ENCODE measurements at places on chromosomes 16 and 17.

- no peak for DNase-seq
These were observed 270.8 kb upstream of the CDH5 start for GRCh38 chr16:66095676-66096075.

- DNase-seq = peak; percentile 88
These were observed 596 bp downstream of the PROCA1 start for GRCh38 chr17:28710861-28711722.

DNA sequence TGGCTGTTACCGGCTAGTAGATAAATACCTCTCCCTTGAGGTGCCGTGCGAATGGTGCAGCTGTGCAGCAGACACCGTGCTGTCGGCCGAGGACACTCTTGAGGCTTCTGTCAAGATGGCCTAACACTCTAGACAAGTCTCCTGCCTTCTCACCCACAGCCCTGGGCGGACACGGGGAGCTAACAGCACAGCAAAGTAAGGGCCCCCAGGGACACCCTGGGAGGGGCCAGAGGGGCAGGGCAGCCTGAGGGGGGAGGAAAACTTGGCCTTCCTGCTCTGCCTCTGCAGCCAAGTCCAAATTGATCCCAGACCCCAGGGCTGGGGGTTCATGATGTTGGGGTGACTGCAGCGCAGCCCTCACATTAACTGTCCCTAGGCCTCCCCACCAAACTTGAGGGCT, 210.2 kb downstream of the RPTOR start:
- no peak for DNase-seq

- peak; percentile 21 for DNase-seq
These were observed 38.5 kb upstream of the NKD1 start for GRCh38 chr16:50509521-50510341.

GRCh38 chr17:67686241-67686640, 31.5 kb upstream of the NOL11 start:
- DNase-seq = no peak

- DNase-seq = peak; percentile 54
These were observed 17.8 kb upstream of the RAI1 start for GRCh38 chr17:17663160-17664063.

- DNase-seq = no peak
These were observed 198.2 kb upstream of the CHMP6 start for GRCh38 chr17:80793421-80793820.

GRCh38 chr17:75231741-75232464, 26.4 kb downstream of the NUP85 start:
- no peak for DNase-seq

DNA sequence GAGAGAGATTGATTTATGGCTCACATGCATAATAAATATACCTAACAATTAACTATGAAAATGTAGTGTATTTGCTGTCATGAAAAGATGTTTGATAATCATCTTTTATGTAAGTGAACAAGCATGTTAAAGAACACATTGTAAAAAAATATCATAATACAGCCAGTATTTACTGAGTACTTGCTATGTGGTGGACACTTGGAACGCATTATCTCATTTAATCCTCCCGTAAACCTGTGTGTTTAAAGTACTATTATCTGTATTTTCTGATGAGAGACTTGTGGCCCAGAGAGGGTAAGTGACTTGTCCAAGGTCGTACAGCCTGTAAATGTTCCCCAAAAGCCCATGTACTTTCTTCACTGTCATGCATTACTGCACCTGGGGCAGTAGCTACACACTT, 70.7 kb downstream of the PRKCA start:
- no peak for DNase-seq

- no peak for DNase-seq
These were observed 10.8 kb upstream of the TLCD3B start for GRCh38 chr16:30041841-30042240.

DNA sequence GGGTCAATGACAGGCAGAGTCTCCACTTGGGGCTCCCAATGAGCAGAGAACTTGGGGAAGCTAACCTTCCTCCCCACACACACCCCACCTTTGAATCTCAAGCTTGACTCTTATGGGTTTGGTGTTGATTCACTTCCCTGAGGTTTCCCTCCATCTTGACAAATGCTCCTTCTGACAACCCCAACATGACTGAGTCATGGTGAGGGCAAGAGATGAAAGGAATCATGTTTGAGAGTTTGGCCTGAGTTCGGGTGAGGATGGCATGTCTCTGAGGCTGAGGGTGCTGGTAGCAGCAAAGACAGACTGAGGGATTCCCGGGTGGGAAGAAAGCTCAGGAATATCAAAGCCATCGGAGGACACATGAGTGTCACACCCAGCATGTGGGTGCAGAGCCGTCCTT, 18.7 kb downstream of the KRT9 start:
- DNase-seq = no peak

- DNase-seq = no peak
These were observed 64.5 kb downstream of the MPRIP start for GRCh38 chr17:17106756-17107155.

DNA sequence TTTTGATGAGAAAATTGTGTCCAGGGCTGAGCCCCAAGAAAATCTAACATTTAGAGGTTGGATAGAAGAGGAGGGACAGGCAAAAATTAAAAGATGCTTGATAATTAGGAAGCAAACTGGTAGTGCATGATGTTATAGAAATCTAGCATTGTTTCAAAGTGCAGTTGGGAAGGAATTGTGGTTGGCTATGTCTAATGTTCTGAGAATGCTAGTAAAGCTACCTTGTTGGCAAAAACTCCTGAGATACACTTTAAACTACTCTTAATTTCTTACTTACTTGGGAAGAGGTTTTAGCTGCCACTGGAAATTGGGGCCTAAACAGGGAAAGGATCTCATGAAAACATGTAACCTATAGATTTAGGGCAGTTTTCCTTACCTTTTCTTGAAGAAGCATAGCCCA, 48.3 kb downstream of the MAP2K4 start:
- DNase-seq = no peak

GRCh38 chr17:14417336-14417735, 116.5 kb downstream of the HS3ST3B1 start:
- DNase-seq = no peak

GRCh38 chr17:40309949-40310510, 1.1 kb downstream of the RARA start:
- DNase-seq = peak; percentile 31

DNA sequence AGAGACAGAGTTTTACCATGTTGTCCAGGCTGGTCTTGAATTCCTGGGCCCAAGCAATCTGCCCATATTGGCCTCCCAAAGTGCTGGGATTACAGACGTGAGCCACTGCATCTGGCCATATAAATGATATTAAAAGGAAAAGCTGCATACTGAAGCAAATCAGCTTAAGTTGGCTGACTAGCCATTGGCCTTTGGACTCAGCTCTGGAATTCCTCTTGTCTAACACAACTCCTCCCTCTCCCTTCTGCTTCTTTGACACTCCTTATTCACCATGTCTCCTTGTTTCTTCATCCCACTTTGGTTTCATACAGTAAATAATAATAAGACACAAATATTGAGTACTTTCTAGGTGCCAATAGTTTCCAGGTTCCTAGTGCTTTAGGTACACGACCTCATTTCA, 7.5 kb downstream of the KRT12 start:
- DNase-seq = peak; percentile 29

DNA sequence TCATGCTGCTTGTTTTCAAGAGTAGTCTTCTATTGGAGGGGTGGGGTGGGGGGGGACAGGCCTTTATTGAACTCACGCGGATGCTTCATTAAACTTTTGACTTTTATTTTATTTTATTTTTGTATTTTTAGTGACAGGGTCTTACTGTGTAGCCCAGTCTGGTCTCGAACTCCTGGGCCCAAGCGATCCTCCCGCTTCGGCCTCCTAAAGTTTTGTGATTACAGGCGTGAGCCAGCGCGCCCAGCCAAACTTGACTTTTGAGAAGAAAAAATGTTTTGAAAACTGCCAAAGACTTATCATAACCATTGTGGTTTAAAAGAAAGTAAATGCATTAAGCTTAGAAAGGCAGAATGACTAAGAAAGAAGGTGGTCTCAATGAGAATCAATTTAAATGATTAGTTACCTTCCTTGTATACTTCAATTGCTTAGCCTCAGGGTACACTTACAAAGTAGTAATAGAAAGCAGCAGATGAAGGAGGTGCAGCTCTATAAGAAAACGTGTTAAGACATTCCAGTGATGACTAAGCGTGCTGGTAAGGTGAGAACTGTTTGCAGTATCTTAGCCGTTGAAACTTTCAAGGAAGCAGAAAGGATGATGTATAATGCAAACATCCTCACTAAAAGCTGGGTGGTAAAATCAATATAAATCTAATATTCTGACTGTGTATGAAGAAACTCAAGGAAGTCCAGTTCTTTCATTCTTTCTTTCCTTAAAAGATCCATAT, 1.2 kb downstream of the AP2B1 start:
- DNase-seq = no peak

- DNase-seq = no peak
These were observed 4.8 kb upstream of the VAC14 start for GRCh38 chr16:70805787-70806186.

DNA sequence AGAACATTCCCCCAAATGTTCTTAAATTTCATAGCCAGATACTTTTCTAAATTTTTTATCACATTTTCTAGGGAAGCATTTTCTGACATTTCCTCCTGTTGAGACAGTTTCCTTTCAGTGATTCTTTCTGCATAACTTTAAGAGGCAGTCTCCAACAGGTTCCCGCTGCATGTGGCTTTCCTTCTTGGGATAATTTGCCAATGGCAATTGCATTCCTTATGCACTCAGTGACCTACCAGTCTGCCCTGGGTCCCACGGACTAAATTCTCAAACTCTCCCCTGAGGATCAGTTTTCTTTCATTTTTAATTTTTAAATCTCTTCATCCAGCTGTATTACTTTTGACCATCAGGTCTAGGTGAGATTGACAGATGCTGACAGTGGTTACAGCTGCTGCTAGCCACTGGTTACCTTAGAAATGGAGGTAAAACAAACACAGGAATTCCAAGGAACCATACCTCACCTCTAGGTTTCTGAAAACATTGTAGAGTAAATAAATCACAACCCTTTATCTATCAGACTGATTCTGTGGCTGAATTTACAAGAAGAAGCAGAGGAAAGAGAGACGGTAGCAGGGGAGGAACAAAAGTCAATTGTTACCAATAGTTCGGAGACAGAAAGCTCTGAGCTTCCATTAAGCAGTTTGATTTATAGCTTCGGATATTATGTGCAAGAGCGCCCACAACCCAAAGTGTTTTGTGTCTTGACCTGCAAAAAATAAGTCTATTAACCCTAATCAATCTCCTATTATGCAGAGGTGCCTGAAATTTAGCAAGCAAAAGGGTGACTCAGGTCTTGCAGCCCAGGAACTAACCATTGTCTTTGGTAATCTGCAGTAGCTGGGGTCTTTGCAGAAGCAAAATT, 216.0 kb downstream of the PMP22 start:
- DNase-seq = no peak

GRCh38 chr16:23832882-23833281, 2.9 kb upstream of the PRKCB start:
- no peak for DNase-seq

DNA sequence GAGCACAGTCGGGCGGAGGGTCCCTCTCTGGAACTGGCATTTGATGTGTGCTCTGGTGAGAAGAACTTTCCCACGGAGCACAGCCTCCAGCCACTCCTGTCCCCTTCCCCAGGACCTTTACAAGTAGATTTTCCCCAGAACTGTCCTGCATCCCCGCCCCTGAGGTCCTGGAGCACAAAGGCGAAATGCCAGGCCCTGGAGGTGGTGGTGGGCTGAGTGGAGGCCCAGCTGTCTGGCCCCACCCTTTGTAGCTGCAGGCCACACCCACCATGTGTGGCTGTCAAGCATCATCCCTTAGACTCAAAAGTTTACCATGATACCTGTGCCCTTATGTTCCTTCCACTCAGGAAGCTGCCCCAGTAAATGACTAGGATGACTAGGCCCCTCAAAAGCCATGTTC, 37.7 kb downstream of the PLD6 start:
- DNase-seq = no peak

- no peak for DNase-seq
These were observed 83.4 kb downstream of the IRX5 start for GRCh38 chr16:55014022-55014421.

DNA sequence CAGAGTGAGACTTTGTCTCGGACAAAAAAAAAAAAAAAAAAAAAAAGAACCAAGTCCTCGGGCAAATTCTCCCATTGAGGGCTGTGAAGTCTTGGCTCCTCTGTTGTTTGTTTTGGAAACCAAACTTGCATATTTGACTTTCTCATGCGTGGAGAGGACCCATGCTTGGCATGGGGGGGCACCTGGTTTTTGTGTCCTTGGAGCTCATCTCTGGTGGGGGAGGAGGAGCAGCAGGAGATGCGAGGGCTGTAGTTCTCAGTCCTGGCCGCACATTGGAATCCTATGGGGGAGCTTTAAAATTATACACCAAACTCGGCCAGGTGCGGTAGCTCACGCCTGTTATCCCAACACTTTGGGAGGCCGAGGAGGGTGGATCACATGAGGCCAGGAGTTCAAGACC, 74.5 kb downstream of the ABCC6 start:
- DNase-seq = no peak

- no peak for DNase-seq
These were observed 1.1 kb downstream of the ATP2A1 start for GRCh38 chr16:28879261-28879840.

DNA sequence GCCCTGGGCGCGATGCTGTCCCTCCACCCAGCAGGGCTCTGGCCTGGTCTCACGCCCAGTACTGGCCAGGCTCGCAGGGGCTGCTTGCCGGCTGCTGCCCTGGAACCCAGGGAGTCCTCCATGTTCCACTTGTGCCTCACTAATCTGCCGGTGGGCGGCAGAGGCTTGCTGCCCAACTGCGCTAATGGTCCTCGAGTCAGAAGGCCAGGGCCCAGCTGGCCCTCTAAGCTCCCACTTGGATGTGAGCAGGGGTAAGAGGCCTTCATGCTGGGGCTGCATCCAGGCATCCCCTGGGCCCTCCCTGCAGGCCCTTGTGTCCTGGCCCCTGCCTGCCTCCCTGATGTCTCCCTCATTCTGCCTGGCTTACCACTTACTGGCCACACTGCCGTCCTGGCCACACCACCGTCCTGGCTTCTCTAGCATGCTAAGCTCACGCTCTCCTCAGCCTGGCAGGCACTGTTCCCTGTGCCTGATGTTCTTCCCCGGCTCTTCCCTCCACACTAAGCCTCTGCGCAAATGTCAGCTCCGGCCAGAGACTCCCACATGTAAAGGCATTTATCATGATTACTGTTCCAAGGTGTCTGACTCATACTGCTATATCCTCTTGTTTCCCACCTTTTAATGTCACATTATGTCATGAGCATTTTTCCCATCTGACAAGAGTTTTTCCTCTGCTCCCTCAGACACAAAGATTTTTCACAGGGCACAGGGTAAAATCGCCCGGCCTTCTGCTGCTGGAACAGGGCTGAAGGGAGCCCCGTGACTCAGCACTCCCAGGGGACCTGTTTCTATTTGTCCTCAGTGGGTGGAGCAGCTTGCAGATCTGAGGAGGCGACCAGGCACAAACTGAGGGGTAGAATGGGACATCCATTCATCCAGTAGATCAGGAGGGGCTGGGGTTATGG, 15.9 kb downstream of the B9D1 start:
- no peak for DNase-seq

GRCh38 chr16:66525396-66526180, 24.3 kb downstream of the TK2 start:
- DNase-seq = no peak

DNA sequence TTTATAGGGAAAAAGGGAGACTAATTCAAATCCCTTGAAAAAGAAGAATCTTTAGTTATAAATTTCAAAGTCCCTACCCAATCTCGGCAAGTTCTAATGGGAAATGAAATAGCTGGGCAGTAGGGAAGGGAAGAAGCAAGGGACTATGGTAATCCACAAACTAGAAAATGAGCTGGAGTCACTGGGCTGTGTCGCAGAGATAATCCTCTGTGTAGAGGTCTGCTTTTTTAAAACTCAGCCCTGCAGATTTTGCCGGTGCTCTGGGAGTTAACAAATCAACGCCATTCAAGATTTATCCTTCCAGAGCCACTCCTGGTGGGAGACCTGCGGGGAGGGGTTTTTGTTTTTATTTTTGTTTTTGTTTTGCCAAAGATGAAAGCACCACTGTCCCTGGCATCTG, 20.8 kb downstream of the SNX11 start:
- DNase-seq = no peak

Data from left colon (tissue), 2 donors.